ENCODE measurements at places on chromosomes 3 and 15. TPM values are rescaled to one million over a fixed set of nuclear protein-coding genes. Genes with fewer than 3 reads are reported as not detected.

GRCh38 chr3:168581771-168582225 lies 486.1 kb upstream of the GOLIM4 start:
- DNase-seq = no peak

The FRMD5 gene
- total RNA-seq = 16.3 TPM

DNA sequence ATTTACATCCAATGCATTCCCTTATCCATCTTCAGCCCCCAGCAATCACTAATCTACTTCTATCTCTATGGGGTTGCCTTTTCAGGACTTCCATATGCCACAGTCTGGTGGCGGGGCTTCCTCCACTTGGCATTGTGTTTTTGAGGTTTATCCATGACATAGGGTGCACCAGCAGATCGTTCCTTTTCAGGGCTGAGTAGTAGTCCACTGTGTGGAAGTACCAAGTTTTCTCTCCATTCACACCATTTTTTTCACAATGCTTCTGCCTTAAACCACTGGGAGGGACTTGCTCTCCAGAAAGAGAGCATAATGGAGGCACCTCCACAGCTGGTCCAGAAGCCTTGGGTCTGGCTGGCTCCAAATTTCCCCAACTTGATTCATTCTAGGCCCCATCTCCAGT lies 144.0 kb upstream of the IQSEC1 start:
- no peak for DNase-seq

The SV2B gene
- not detected for total RNA-seq

The USP19 gene
- total RNA-seq = 36.0 TPM

The CGNL1 gene
- total RNA-seq = 11.0 TPM

DNA sequence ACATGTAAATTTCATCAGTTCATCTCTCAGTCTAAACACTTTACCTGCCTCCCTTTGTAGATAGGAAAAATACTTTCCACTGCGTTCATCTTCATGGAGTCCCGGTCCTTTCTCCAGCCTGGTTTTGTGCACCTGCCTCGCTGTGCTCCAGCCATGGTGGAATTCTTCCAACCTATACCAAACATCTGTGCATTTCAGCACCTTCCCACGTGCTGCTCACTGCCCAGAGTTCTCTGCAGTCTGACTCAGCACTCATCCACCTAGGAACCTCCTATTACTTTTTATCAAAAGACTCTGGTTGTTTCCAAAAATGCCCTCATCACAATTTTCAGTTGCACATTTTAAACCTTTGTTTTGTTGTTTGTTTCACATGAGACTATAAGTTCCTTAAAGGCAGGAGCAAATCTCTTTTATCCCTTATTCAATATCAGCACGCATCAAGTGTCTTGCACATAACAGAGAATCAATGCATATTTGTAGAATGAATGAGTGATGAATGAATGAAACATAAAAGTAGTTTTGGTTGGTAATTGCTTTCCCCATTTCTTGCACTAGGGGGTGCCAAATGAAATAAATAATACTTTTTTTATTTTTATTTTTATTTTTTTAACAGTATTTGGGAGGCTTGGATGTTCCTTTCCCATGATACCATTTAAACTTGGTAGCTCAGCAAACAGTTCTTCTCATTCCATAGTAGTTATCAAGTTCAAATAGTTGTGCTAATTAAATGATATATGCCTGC lies 30.2 kb upstream of the ADAMTS9 start:
- DNase-seq = peak; percentile 14

DNA sequence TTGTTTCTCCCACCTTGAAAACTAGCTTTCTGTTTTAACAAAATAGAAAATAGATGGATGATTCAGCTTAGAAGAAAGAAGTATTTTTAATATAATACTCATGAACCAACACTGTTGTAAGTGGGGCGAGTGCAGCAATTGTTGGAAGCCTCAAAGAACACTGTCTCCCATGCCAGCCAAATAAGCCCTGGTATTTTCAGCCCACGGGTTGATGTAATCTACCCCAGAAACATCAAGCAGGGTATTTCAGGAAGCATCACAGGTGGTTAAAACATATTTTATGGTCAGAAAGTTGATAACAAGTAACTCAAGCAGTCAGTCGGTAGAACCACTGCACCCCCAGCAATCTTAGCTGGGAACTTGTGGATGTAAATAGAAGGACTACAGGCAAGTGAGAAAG lies 115.9 kb downstream of the SV2B start:
- no peak for DNase-seq

GRCh38 chr3:192901435-192901834 lies 16.2 kb downstream of the MB21D2 start:
- peak; percentile 94 for DNase-seq

The ISLR gene
- 163 TPM for total RNA-seq

DNA sequence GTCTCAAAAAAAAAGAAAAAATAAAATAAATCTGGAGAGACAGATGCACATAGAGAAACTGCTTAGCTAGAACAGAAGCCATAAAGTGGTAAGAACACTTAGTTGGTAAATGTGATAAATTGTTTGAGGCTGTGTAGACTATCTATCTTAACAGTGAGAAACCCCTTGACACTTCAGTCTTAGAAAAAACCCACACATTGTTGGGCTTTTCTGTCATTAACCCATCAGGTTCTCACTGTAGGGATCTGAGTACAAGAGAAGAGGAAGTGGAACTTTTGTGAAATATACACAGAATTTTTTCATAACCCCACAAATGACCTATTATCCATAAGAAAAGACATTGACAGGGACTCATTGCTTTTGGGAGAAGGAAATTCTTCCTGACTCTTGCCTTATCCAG lies 24.4 kb downstream of the TP63 start:
- no peak for DNase-seq

- no peak for DNase-seq
Observed at GRCh38 chr3:127678611-127679533, 6.1 kb downstream of the ABTB1 start.

The CADM2 gene
- not detected for total RNA-seq

The RASGRF1 gene
- total RNA-seq = not detected

GRCh38 chr3:107988460-107989175 lies 102.2 kb downstream of the CD47 start:
- DNase-seq = peak; percentile 82

DNA sequence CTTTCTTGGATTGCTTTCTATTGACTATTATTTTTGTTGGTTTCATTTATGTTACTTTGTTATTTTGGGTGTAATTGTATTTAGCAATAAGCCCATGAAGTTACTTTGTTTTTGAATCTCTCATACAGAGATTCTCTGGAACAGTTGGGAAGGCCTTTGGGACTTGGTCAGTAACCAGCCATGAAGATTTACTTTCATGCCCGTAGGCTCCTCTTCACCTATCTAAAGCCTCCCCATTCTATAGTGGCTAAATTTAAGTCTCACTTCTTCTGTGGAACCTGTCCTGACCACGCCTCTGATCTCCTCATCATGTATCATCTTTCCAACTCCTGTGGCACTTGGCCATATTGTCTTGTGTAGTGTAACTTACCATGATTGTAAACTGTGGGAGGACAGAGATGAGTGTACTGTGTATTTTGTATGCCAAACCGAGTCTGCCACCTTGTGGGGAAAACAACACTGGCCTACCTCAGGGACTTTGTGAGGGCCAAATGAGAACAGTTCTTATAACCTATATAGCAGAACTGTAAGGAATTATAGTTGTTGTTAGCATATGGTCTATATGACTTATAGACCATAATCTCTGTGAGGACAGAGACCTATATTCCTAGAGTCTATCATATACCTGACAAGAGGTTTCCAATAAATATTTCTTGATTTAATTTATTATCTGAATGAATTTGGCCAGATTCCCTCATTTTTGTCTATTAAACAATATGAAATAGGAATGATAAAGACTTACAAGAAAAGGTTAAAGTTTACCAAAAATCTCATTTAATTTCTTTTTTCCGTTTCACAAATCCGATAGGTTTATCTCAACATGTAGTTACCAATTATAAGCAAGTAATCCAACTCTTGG lies 75.0 kb downstream of the STARD9 start:
- peak; percentile 87 for DNase-seq

The RTP1 gene
- total RNA-seq = not detected

- DNase-seq = peak; percentile 71
Observed at GRCh38 chr3:33883538-33883950, 85.1 kb downstream of the PDCD6IP start.

GRCh38 chr15:31740203-31740602 lies 290.1 kb upstream of the CHRNA7 start:
- DNase-seq = no peak

The SCG5 gene
- total RNA-seq = 16.7 TPM

DNA sequence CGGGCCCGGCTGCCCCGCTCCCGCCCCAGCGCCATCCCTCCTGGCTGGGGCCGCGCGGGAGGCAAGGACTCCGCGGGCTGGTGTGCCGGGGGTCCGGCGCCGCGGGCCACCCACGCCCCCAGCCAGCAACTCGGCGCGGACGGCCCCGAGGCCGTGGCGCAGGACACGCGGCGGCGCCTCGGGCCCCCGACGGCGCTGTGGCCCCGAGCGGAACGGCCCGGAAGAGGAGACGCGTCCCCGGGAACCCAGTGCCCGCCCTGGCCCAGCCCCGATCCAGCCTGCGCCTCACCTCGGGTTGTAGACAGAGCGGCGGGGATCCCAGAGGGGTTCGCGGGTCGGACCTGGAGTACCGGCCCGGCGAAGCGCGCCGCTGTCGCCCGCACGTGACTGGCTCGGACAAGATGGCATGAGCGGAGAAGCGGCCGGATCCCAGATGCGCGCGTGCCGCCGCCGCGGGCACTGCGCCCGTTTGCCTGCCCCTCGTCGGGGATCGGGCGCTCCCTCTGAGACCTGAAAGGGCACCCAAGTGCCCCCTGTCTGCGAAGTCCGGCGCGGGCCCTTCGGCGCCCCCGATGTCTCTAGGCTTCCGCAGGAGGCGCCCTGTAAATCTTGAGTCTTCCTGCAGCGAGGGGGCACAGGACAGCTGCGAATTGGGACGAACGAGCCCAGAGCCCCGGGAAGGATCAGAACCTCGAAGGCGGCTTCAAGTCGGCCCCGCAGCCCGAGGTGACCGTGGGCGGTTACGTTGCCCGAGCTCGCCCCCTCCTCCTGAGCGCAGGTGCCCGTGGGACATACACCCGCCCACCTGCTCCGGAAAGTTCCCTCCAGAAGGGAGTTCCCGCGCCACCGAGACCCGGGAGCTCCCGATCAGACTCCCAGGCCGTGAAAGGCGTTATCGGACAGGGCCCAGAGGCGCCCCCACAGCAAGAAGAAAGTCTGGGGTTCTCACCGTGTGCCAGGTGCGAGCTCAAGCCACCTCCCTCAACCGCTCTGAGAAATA lies 598 bp upstream of the SFMBT1 start:
- DNase-seq = no peak

- DNase-seq = no peak
Observed at GRCh38 chr15:101161656-101162055, 90.2 kb downstream of the CHSY1 start.

GRCh38 chr3:156750191-156750873 lies 75.8 kb upstream of the LEKR1 start:
- peak; percentile 61 for DNase-seq

The POLQ gene
- total RNA-seq = 10.1 TPM
